Esophagus muscularis mucosa (tissue), 4 donors: ENCODE measurements at places on chromosomes 6 and 20. TPM values are rescaled to one million over a fixed set of nuclear protein-coding genes. Genes with fewer than 3 reads are reported as not detected.

DNA sequence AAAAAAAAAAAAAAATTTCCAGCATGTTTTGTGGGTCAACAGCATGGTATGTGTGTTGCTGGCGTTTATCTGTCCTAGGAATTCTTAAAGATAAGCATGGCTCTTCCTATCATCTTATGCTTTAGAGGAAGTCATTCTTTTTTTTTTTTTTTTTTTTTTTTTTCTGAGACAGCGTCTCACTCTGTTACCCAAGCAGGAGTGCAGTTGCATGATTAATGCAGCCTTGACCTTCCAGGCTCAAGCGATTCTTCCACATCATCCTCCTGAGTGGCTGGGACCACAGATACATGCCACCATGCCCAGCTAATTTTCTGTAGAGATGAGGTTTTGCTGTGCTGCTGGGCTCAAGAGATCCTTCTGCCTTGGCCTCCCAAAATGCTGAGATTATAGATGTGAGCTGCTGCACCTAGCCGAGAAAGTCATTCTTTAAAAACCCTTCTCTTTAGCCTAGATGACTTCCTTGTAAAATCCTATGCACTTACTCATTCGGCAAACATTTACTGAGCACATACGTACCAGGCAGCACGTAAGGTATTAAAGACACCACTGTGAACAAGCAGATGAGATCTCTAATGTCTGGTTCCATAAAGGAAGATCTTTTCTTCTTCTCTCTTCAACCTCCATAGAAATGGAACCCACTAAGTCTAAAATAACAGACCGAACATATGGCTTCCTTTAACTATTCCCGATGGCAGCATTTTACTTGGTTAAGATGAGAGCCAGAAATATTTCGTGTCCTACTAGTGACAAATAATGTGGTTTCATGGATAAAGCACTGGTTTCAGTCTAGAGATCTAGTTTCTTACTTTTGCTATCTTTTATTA, 122.4 kb downstream of the RIN2 start:
- DNase-seq: no peak

- DNase-seq: no peak
Measured at GRCh38 chr20:62310757-62311121, 7.9 kb downstream of the ADRM1 start.

- no peak for DNase-seq
Measured at GRCh38 chr6:63600136-63600535, 27.9 kb downstream of the LOC128125822 start.

DNA sequence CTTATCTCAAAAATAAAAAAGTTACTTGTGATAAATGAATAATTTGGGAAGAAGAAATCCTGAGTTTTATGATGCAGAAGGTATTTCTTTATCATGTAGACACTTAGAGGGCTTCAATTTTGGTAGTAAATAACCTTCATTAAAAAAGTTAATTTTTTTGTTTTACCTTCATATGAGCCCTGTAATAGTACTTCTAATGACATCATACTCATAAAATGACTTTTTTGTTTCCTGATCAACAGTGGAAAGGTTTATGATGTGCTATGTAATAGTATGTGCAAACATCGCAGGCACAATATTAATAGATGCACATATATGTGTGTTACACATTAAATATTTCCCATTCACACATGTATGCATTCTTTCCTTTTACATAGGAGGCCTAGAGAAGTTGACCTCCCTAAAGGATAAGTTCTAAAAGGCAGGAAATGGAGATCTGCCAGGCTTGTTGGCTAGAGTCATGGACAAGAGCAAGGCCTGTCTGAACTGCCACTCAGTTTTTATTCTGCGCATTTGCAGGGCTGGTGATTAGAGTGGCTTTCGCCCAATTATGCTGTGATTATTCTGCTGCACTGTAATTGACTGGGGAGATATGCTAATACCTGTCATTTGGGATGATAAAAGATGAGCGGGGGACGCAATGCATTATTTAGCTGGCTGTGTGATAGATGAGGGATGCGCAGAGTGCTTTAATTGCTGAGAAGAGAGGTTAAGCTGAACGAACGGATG, 272.6 kb downstream of the TMEM242 start:
- no peak for DNase-seq

GRCh38 chr6:119608994-119609393, 259.4 kb upstream of the MAN1A1 start:
- no peak for DNase-seq

DNA sequence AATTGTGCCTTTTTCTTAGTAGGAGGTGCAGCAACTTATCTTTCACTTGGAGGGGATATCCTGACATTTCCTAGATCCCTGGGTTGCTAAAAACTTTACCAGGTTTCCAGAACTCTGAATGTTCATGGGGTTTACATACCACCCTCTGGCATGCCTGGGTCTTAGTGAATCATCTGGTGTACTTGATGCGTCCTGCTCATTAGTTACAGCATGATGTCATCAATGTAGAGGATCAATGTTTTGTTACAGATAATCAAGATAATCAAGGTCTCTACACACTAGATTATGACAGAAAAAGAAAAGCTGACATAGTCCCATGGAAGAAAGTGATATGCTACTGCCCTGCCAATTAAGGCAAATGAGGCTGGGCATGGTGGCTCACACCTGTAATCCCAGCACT, 27.0 kb downstream of the FITM2 start:
- no peak for DNase-seq

DNA sequence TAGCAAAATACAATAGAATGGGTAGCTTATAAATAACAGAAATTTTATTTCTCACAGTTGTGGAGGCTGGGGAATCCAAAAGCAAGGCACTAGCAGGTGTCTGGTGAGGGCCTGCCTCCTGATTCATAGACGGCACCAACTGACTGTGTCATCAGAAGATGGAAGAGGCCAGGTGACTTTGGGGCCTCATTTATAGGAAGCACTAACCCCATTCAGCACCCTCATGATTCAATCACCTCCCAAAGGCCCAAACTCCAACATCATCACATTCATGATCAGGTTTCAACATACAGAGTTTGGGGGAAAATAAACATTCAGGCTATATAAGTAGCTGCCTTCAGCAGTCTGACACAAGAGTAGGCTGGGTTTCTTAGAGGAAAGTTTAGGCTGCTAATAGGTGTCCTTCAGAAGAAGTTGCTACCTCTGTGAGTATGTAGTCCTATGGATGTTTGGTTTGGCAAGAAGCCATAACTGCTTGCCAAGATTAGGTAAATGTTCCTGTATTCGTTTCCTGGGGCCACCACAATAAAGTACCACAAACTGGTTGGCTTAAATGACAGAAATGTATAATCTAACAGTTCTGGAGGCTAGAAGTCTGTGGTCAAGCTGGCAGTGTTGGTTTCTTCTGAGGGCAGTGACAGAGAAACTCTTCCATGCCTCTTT, 48.8 kb downstream of the NT5E start:
- DNase-seq: no peak

GRCh38 chr20:13402171-13402760, 181.2 kb downstream of the ISM1 start:
- DNase-seq: no peak

DNA sequence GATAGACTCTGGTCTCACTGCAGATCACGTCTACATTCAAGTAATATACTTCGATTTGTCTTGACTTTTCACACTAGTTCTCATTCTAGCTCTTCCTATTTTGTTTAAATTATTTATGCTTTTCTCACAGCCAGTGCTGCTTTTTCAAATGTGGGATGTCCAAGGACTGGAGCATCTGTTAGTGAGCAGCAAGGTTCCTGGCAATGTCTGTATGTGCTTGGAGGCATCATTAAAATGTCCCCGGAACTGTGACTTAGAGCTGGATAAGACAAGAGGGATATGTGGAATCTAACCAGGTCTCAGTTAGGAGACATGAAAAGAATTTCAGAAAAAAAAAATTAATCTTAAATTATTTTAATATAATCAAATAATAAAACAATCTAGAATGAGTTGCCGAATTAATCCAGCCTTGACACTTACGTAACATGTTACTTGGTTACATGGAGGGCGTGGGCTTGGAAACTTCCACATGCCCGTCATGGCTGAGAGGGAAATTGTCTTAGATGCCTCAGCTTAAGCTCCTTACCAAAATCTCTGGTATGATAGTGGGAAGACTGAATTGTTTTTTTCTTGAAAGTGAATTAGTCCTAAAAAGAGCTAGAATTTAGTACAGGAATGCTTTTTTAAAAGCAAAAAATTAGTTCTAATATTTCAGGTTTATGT, 21.4 kb upstream of the CARMIL1 start:
- no peak for DNase-seq

DNA sequence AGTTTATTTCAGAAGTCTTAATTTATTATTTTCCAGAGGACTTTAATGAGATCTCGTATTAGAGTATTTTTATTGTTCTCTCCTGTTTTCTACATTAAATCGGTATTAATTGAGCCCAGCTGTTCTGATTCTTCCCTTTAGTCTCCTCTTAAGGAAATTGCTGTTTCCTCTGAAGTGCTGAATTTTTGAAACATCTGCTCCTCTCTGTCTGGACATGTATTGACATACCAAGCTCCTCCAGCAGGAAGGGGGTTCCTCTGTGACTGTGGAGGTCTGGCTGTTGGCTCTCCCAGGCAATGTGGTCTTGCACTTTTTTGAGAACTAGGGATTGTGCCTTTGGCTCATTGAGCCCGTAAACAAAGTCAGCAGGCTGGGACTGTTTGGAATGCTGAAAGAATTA, 74.9 kb downstream of the MAP3K4 start:
- DNase-seq: no peak

GRCh38 chr6:163738725-163739407, 324.3 kb downstream of the QKI start:
- no peak for DNase-seq

DNA sequence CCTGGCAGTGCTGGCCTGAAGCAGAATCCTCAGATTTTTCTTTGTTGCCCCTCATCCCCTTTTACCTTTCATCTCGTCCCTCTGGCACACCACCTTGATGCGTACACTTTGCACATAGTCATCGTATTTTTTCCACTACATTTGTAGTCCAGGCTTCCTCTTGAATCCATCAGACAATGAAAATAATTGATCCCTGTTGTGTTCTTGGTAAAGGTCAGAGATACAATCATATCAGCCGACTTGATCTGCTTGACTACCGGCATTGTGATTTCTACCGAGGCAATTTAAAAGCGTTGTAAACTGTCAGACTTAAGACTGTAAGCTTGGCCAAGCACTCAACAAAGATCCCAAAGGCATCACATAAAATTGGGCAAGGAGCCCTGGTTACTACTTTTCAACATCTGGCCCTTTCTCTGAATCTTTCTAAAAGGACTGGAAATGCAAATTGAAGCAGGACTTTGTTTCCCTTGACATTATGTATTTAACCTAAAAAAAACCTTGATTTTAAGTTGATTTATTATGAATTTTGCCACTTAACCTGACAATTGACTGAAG, 512.6 kb downstream of the LMBRD1 start:
- DNase-seq: no peak

- no peak for DNase-seq
Measured at GRCh38 chr20:13984211-13984610, 6.2 kb downstream of the SEL1L2 start.

DNA sequence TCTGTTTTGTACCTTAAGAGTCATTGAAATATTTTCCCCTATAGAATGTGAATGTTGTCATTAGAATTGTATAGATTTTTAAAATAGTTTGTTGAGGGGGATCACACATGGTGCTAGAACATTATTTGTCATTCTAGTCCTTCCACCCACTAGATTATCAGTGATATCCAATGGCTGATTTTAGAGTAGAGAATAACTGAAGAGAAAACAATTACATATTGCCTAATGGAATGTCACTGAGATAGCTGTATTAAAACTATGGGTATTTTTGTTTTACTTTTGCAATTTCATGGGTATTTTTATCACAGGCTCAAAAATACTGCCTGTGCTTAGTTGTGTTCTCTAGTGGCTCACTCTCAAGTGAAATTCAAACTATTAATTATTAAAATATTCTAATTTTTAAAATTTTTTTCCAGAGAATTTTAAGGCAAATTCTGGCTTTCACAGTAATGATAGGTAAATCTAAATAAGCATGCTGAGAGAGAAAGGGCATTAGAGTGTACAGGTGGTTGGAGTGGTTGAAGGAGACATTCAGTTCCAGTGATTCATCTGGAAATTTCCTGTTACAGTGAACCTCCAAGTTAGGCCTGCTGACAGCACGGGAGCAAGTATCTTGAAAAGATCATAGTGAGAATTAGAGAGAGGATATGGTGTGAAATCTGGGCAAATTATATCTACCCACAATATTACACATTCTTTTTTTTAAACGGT, 399.6 kb downstream of the NKAIN2 start:
- DNase-seq: no peak

DNA sequence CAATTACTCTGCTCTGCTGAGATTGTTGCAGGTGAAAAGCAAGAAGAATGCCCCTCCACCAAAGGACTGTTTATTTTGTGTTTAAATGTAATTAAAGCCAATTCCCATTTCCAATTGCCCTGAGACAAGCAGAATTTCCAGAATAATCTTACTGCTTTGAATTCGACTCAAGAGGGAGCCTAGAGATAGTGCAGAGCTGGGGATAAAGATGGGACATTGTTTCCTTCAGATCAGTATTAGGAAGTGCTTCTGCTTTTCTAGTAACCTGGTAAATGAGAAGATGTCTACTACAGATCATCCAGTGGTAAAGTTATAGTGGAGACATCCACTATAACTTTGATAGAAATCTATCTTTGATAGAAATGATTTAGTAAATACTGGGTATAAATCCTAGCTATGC, 326.9 kb downstream of the UBE3D start:
- DNase-seq: no peak

- no peak for DNase-seq
Measured at GRCh38 chr20:58627212-58628072, 23.6 kb upstream of the STX16 start.

GRCh38 chr6:19968201-19968600, 131.0 kb downstream of the ID4 start:
- DNase-seq: no peak

GRCh38 chr20:61719691-61720347, 345.9 kb downstream of the TAF4 start:
- DNase-seq: no peak

The GFOD1 gene
- total RNA-seq: 22.8 TPM

The PEDS1 gene
- 50.3 TPM for total RNA-seq

The SOX4 gene
- 6.5 TPM for total RNA-seq

The ADGRG6 gene
- total RNA-seq: 8.3 TPM

The WRNIP1 gene
- 68.8 TPM for total RNA-seq

The AVP gene
- not detected for total RNA-seq

The CFAP206 gene
- 0.26 TPM for total RNA-seq

The ADAM33 gene
- 79.7 TPM for total RNA-seq

The SPATS1 gene
- not detected for total RNA-seq

The L3MBTL3 gene
- total RNA-seq: 3.8 TPM

The THBS2 gene
- 25.7 TPM for total RNA-seq

The APMAP gene
- total RNA-seq: 35.6 TPM
